ENCODE measurements at places on chromosomes 13 and 19.
A peak's percentile ranks its signal among the peaks of the same experiment; 100 is the strongest.

GRCh38 chr13:20799726-20800416 is 26.1 kb upstream of the EEF1AKMT1 start:
- no peak for DNase-seq

DNA sequence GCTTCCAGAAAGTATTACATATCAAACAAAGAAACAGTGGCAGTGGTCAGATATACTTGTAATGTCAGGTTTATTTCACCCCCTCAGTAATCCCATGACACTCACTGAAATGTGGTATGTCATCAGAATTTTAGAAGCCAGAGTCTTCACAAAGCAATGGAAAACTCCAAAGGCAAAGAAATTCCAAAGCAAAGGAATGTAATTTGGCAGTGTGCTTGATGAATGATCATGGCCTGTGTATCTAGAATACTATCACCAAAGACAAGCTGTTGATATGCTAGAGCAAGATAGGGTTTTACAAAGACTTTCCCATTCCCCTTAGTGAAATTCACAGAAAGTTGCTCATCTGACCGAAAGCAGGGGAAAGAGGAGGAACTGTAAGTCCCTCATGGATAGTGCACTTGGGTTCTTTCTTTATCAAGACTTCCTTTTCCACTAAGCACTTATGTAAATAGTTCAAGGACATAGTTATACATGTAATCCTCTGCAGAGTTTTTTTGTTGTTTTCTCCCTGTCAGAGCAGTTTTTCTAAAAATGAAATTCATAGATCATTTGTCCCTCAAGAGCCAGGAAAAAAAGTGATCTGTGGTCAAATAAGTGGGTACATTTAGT is 243.4 kb downstream of the NHLRC3 start:
- DNase-seq, result peak; percentile 55

DNA sequence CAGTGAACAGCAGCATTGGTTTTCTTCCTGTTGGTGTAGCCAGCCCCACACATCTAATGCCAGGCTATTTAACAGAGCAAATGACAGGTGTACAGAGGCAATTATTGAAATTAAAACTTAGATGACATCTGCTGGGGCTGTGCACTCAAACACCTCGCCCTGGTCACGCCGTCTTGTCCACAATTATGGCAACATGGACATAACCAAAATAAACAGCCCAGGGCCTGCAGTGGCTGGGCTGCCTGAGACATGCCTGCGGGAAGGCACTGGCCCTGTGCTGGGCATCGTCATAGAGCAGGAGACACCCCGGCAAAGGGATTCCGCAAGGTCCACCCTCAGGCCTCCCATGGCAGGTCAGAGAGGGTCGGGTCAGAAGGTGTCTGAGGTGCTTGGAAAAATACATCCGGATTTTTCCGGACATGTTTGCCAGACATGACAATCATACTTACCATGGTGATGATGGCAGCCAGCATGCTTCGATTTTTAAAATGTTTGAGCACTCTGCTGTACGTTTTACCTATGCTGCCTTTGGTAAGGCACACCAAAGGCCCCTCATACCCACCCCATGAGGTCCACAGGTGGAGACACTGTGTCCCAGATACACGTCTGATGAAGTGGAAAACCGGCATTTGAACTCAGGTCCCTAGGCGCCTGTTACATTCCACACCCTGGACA is 47.8 kb downstream of the TSHZ3 start:
- DNase-seq, result no peak

GRCh38 chr13:54133746-54134145 is 1105.1 kb downstream of the OLFM4 start:
- DNase-seq, result no peak

- DNase-seq, result no peak
Measured at GRCh38 chr13:100546713-100547405, 41.7 kb downstream of the GGACT start.

All from fibroblast of skin of scalp (primary cell).